Right renal cortex interstitium (tissue), 3 donors: ENCODE measurements at places on chromosomes 5 and 9. TPM values are rescaled to one million over a fixed set of nuclear protein-coding genes. Genes with fewer than 3 reads are reported as not detected.
A peak's percentile ranks its signal among the peaks of the same experiment; 100 is the strongest.

GRCh38 chr5:168314735-168315411 is 23.4 kb downstream of the WWC1 start:
- no peak for DNase-seq

DNA sequence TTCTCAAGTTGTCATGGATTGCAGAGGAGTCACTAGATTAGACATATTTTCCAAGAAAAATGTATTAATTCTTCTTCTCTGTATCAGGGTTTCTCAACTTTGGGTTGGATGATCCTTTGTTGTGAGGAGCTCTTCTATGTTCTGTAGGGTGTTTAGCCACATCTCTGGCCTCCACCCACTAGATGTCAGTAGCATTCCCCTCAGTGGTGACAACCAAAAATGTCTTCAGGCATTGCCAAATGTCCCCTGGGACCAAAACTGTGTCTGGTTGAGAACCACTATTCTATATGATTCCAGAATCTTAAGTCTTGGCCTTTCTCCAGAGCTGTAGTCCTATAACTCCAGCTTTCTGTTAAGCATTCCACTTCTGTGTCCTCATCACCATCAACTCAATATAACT is 220.9 kb downstream of the KIAA0825 start:
- no peak for DNase-seq

- no peak for DNase-seq
Measured at GRCh38 chr5:62231576-62231975, 74.4 kb upstream of the KIF2A start.

Gene SLC6A19
- 55.8 TPM for polyA plus RNA-seq

Gene DDX4
- polyA plus RNA-seq = not detected

DNA sequence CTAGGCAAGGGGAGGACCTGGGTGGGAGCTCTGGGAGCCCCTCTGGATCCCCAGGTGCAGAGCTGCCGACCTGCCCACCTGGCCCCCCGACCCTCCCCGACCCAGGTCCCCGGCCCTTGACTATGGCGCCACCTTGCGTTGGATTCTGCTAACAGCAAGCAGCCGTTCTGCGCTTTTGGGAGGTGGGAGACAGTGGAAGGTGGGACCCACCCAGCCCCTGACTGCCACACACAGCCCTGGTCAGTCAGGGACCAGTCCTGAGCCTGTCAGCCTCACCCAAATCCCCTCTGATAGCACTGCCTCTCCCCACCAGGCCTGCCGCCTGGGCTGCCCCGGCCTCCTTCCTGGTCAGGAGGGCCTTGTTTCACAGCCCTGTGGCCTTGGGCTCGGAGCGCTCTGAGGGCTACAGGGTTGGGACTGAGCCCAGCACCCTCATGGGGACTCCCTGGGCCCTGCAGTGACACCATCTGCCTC is 77.9 kb downstream of the HMCN2 start:
- no peak for DNase-seq

GRCh38 chr5:116289276-116289675 is 204.5 kb downstream of the COMMD10 start:
- no peak for DNase-seq

- DNase-seq = no peak
Measured at GRCh38 chr5:50302815-50303490, 138.1 kb downstream of the EMB start.

- DNase-seq = no peak
Measured at GRCh38 chr9:91567642-91568274, 144.1 kb upstream of the NFIL3 start.

DNA sequence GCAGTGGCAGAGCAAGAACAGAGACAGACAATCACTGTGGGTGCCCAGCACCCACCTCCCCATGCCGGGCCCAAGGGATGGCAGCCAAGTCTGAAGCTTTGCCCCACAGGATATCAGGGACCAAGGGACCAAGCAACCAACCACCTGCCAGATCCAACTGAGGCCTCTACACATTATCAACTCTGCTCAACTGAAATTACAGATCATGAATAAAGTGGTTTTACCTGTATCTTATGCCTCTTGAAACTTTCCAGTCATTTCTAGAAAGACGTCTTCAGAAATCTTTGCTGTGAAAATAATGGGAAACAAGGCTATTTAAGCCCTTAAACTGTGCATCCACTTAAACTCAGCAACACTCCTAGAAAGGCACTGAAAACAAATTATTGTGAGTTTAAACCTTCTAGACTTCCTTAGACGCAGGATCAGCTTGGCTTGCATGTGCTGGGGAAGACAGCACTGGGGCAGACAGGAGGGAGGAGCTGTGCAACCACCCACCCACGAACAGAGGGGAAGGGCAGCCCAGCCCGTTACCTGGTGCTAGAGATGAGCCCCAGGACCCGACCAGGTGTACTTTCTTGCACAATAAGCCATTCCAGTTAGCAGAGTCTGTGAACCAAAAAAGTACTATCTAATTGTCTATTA is 80.0 kb downstream of the SEMA4D start:
- DNase-seq = no peak

- no peak for DNase-seq
Measured at GRCh38 chr9:70798018-70798417, 323.4 kb downstream of the TRPM3 start.

GRCh38 chr9:137550231-137550621 is at the start of gene PNPLA7:
Gene PNPLA7, minus strand, starts transcription at chr9:137550402. Its CDS starts 205 bp downstream, at chr9:137550197.
- peak; percentile 40 for DNase-seq

GRCh38 chr5:36720688-36721087 is 114.3 kb downstream of the SLC1A3 start:
- DNase-seq = no peak

DNA sequence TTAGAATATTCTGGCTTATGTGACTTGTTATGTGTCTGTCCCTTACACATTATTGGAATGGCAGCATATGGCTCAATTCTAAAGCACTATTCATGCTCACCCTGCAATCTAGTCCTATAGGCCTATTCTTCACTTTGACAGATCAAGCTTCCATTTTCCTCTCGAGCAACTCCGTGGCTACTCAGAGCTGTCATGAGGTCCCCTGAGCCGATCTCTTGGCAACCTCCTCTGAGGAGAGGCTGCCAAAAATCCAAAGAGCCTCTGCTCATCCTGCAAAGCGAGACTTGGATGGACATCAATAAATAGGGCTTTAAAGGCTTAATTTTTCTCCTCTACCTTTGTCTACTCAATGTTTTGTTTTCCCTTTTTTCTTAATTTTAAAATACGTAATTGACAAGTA is 163.8 kb downstream of the GABRB2 start:
- DNase-seq = no peak

GRCh38 chr5:33311893-33312292 is 128.9 kb upstream of the TARS1 start:
- no peak for DNase-seq

- no peak for DNase-seq
Measured at GRCh38 chr5:3518051-3518450, 77.6 kb upstream of the IRX1 start.

Gene ADAMTS6
- polyA plus RNA-seq = 2.0 TPM

DNA sequence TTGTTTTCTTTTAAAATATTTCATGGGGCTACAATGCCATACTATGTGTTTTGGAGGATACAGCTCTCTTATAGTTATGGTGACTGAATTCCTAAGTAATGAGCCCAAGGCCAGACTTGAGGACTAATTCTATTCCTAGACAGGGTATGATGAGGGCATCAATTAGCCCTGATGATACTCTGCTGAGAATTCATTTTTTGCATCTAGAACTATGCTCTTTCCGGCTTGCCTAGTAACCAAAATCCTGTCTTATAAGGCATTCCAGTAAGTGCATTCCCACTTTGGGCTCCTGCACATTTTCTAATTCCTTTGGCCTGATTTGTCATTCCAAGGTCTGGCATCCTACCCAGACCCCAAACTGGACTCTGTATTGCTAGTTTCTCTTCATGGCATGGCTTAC is 62.4 kb downstream of the MAT2B start:
- no peak for DNase-seq

- no peak for DNase-seq
Measured at GRCh38 chr5:126002222-126002897, 420.8 kb upstream of the GRAMD2B start.

Gene TEK
- 49.7 TPM for polyA plus RNA-seq

DNA sequence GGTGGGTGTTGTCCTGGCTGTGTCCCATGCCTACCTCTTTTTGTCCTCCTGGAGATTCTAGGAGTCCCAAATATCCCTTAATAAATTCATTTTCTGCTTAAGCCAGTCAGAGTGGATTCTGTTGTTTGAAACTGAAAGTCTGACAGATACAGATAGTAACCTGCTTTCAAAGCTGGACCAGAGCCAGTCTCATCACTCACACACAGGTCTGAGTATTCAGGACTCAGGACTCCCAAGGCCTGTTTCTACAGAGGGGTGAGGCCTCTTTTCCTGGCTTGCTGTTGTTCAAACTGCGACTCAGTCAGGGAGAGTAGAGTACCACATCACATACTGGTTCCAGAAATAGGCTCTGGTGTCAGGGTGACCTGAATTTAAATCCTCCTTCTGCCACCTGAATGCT is 190.1 kb downstream of the PAX5 start:
- no peak for DNase-seq

GRCh38 chr9:38278457-38278856 is 114.0 kb upstream of the ALDH1B1 start:
- no peak for DNase-seq

Gene GABRA1
- not detected for polyA plus RNA-seq

Gene DIPK1B
- 25.9 TPM for polyA plus RNA-seq
